Stimulated activated CD4-positive, alpha-beta T cell treated with anti-CD3 and anti-CD28 coated beads, Interleukin-1b, Interleukin-23, amount 100 ng/mL, for 4 hours (primary cell): ENCODE measurements at places on chromosomes 13 and 19.
A peak's percentile ranks its signal among the peaks of the same experiment; 100 is the strongest.

GRCh38 chr19:5096536-5096935, 127.6 kb downstream of the KDM4B start:
- no peak for DNase-seq

- no peak for DNase-seq
Observed at GRCh38 chr13:97431171-97431764, 2.7 kb upstream of the RAP2A start.

DNA sequence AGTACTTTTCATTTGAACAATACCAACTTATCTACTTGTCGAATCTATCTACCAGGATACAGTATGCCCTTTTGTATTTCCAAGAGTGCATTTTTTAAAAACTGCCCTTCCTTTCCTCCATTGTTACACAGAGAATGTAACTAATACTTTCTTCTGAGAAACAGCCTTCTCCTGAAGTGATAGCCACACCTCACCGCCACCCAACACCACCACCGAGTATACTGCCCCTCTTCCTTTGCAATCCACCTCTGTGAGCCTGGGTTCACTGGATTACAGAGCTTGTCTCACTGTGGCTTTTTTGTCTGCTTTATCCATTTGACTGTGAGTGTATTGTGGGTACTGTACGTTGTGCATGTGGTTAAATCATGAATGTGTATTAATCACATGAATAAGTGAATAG, 305.4 kb downstream of the KLF12 start:
- no peak for DNase-seq

- no peak for DNase-seq
Observed at GRCh38 chr13:42170029-42170428, 101.9 kb upstream of the AKAP11 start.

- DNase-seq = no peak
Observed at GRCh38 chr13:58843567-58843966, 1212.0 kb downstream of the PCDH17 start.

DNA sequence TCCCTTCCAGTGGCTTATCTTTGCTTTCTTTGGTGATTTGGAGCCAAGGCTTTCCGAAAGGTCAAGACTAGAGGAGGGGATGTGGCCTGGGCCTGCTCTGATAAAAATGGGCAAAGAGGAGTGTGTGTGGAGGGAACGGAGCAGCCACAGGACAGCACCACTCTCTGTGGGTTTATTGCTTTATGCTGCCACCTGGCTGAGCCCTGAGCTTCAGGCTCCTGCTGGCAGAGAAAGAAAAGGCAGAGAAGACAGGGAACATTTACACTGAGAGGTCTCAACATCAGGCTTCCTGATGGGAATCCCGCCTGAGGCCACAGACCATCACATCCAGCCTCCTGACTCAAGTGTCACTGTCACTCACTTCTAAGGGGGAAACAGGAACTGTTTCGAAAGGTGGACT, 9.2 kb upstream of the GSX1 start:
- no peak for DNase-seq

- no peak for DNase-seq
Observed at GRCh38 chr19:54791476-54791875, 11.9 kb upstream of the KIR2DL4 start.

- DNase-seq = no peak
Observed at GRCh38 chr13:93244141-93244917, 17.7 kb downstream of the GPC6 start.

DNA sequence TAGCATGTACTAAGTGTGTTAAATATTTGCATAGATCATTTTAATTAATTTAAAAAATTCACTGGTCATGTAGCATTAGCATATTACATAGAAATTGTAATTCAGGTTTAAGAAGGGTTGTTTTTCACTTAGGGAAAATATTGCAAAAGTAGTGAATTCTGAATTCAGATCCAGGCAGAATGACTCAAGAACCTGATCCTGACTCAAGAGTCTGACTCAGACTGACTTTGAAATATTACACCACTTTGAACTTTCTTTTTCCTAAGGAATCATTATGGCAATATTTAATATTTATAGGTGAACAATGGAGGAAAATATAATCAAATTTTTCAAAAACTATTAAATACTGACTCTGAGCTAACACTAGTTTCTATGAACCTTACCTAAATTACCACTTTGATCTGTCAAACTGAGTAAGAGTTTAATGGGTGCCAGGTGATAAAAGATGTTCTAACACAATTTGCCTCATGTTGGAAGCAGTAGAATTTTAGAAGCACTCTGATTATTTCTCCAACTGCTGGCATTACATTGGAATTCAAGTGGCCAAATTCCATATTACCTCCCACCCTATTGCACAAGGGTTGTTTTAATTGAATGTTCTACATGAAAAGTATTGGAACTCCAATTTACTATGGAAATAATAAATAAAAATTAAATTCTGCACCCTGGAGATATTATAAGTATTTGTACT, 261.6 kb downstream of the SLITRK1 start:
- no peak for DNase-seq

- no peak for DNase-seq
Observed at GRCh38 chr19:11105014-11105636, 15.9 kb downstream of the LDLR start.

GRCh38 chr19:39080431-39080830, 3.7 kb upstream of the ACP7 start:
- no peak for DNase-seq

DNA sequence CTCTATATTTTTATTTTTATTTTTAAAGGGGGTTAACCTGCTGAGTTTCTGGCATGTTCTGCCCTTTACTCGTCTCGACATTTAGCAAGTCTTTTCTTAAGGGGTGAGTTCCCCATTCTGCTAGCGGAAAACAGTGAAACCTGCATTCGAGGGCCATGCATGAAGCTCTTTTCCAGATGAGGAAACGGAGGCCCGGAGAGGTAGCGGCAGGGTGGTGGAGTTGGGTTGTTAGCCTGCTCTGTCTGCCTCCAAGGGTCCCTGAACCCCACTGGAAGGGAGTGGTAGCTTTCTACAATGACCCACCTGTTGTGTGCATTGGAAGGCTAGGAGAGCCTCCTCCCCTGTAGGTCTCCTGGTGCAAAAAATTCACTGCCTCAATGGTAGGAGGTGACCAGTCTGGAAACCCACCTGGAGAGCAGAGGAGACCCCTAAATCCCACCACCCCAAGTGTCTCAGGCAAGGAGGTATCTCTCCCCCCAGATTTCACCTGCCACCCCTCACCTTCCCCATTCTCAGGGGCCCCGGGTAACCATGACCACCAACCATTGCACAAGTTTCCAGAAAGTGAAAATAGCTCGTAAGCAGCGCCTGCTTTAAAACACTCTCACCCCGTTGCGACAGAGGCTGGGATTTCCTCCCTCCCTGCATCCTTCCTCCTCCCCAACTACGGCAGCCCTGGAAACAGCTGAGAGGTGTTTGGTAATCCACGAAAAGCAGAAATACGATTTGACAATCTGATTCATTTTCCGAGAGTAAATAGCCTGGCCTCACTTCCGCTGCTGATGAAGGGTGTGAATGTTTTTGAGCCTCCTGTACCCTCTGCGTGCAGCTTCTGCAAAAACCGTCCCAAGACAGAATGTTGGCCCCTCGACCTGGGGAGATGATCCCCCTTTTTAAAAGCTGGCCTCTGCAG, 3.5 kb downstream of the KLF2 start:
- no peak for DNase-seq

- no peak for DNase-seq
Observed at GRCh38 chr13:75704927-75705288, 68.8 kb downstream of the LMO7 start.

DNA sequence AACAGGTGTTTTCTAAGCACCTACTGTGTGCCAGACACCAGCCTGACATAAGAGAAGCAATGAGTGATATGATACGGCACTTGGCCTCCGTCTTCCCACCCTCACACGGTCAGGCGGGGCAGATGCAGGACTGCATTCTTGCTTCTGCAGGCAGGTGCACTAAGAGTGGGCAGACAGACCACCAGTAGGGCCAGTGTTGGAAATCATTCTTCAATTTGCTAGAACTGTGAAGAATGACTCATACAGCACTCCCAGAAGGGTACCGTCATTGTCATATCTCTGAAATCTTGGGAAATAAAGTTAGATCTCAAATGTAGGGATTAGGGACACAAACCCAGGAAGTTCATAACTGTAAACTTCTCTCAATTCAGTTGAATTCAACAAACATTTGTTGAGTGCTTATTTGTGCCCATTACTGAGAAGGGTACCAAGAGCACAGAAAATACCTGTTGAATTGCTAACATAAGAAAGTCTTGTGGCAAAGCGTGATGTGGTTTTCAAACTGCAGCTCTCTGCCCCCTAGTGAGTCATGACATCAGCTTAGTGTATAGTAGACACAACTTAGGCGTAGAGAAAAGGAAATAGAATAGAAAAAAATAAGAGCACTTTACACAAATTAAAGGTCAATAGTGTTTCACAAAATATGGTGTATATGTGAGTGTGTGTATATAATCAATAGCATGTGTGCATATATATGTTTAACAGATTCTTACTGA, 76.1 kb downstream of the TEX26 start:
- no peak for DNase-seq

DNA sequence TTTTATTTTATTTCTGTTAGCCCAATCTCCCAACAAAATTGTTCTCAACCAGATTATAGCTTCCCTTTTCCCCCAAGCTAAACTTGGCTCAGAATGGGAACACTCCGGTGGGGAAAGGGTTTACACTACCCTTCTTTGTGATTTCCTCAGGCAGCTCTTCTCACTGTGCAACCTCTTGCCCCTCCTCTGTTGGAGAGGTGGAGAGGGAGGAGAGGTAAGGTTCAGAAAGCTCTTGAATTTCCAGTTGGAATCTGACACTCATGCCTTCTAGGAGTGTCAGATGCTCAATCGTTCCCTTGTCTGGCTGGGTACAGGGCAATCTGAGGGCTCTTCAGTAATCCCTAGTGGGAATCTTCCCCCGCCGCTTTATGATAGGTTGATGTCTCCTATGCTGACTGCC, 486.1 kb upstream of the KLF12 start:
- DNase-seq = no peak

- no peak for DNase-seq
Observed at GRCh38 chr13:93266681-93267080, 40.1 kb downstream of the GPC6 start.

- DNase-seq = no peak
Observed at GRCh38 chr13:47085346-47085745, 188.5 kb upstream of the HTR2A start.

- DNase-seq = no peak
Observed at GRCh38 chr13:88507909-88508308, 836.7 kb downstream of the SLITRK5 start.

DNA sequence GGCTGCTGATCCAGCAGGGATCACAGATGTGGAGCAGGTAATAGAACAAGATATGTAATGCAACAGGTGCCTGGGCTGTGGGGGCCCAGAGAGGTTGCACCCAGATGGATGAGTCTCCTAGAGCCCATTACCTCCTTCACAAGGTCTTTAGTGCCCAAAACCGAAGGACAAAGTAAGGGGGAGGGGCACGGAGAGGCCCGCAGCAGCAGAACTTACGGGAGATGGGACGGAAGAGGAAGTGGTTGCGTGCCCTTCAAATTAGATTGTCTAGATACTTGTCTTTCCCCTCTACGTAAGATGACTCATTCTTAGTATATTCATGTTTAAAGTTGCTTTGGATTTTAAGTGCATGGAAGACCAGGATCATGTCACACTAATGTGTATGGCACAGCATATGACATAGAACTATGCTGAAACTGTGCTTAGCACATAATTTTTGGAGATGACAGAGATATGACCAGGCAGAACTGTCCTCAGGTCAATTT, 5.7 kb upstream of the MRPS31 start:
- DNase-seq = peak; percentile 40

DNA sequence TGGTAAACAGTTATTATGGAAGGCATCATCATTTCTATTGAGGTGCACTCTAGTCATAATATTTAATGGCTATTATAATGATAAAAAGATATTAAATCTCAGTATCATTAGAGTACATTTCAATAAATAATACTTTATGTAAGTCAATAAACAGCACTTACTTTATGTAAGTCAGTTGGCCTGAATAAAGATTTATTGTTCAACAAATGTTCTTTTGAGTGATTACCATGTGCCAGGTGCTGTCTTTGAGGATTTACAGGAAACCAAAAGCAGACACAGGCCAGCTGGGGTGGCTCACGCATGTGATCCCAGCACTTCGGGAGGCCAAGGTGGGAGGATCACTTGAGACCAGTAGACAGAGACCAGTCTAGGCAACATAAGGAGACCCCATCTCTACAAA, 5.0 kb upstream of the NKG7 start:
- no peak for DNase-seq

- no peak for DNase-seq
Observed at GRCh38 chr13:22487932-22488331, 692.8 kb upstream of the SGCG start.

DNA sequence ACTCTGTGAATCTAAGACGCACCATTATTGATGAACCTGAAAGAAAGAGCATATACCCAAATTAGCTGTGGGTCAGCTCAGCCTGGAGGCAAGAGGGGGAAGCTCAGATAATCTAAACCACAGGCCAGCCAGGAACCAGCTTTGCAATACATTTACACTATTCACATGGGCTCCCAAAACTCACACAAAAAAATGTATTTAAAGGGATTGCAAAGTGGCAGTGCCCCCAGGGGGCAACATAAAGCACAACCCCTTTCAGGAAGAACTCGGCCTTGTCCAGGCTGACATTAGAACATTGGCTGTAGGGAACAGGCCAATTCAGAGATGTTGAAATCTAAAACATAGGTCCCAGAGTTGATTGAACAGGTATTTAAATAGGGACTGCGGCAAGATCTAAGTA, 3.2 kb upstream of the PROZ start:
- no peak for DNase-seq

DNA sequence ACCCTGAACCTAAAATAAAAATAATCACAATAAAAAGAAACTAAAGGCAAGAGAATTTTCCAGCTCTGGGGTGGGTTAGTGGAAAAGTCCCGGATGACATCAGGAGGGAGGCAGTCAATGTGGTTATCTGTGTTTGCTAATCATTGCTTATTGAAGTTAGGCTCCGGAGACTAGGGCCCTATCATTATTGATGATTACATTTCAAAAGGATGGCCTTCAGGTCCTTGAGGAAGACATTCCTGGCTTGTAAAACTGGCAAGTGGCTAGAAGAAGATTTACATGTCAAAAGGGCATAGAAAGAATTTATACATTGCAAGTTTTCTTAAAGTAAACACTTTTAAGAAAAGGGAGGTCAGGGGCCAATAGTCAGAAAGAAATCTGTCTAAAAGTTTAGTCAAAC, 123.4 kb downstream of the POSTN start:
- DNase-seq = no peak

DNA sequence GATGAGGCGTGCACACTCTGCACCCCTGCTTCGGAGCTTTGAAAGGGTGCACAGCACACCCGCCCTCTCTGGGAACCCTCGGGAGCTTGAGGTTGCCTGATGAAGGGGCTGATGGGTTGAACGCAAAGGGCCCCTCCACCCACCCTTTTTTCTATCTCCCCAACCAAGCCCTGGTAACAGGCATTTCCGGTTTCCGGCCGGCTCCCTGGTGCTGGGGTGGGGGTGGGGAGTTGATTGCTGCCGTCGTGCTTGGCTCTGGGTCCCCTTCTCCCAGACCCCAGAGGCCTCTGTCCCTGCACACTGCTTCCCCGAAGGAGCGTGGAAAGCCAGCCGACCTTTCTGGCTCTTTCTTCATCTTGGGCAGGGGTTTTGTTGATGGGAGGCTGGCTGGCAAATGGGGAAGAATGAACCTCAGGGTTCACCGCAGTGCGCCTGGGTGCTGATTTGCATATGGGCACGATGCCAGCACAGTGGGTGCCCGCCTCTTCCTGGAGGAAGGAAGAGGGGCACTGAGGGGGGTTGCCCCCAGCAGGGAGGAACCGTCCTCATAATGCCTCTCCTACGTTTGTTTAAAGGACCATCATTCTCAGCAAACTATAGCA, 29.1 kb downstream of the VAV1 start:
- DNase-seq = peak; percentile 73
